Fibroblast of skin of left biceps (primary cell): ENCODE measurements at places on chromosomes 2 and 18.

- no peak for DNase-seq
Observed at GRCh38 chr18:433298-433697, 67.2 kb downstream of the COLEC12 start.

DNA sequence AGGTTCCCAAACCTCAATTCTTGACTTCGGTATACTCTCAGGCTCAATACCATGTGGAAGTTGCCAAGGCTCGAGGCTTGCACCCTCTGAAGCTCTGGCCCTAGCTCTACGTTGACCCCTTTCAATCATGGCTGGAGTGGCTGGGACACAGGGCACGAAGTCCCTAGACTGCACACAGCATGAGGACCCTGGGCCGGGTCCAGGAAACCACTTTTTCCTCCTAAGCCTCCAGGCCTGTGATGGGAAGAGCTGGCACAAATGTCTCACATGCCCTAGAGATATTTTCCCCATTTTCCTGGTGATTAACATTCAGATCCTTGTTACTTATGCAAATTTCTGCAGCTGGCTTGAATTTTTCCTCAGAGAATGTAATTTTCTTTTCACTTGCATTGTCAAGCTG is 45.1 kb upstream of the CALCRL start:
- no peak for DNase-seq

- no peak for DNase-seq
Observed at GRCh38 chr2:96874198-96874831, 4.4 kb upstream of the SEMA4C start.

GRCh38 chr2:16630463-16630862 is 35.2 kb downstream of the CYRIA start:
- no peak for DNase-seq

- no peak for DNase-seq
Observed at GRCh38 chr2:57696016-57696415, 350.6 kb upstream of the VRK2 start.

DNA sequence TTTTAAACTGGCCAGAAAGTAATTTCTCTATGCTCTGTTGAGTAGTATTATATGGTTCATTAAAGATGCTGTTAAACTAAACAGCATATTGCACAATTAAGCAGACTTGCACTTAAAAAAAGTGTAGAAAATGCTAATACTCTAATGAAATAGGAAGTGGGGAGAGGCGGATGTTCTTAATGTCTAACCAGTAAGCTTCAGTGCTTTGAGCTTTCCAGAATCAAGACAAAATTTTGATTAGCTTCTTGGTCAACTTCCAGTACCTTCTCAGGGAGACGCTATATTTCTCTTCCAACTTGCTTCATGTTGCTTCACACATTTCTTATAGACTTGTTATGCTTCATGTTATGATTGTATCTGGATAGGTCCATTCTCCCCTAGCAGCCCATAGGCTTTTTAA is 89.1 kb downstream of the MAP2 start:
- DNase-seq: no peak

DNA sequence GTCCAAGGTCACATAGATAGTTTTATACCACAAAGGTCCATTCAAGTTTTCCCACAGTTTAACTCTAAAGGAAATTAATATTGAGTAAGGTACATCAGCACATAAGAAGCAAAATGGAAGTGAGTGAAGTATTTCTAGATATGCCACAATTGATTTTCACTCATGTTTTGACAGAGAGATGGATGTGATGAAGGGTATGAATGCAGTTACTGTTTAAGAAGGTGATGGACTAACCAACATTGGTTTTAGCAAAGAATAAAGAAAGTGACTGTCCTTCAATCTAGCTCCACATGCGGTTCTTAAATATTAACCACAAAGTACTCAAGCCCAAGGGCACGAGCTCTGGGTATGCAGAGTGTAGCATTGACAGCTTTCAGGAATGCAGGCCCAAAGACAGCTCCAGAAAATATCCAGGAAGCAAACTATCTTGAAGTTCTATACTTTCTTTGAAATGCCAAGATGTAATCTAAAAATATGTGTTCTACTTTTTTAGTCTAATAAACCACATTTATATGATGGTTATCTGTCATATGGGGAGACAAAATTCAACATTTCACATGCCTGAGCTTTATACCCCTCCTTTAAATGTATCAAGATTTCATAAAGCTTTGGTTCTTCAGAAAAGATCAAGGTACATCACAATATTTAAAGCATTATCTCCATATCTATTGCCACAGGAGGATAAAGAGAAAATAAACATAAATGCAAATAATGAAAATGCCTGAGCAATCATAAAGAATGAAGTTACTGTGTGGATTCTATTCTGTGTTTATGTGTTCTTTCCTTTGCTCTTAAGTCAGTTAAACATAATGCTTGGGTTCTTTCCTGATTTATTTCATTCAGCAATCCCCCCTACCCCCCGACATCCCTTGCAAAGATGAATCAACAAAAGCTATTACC is 6.7 kb upstream of the SCN1A start:
- DNase-seq: no peak

DNA sequence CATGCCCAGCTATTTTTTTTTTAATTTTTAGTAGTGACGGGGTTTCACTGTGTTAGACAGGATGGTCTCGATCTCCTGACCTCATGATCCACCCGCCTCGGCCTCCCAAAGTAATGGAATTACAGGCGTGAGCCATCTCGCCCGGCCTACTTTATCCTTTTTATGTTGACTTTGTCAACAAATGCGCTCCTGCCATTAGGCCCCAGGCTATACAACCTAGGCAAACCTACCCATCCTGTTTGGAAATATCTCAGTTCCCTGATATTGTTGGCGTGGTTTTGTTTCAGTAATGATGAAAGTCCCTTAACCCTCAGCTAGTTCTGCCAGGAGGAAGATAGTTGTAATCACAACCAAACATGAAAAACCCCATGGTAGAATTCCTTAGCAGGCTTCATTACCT is 249.4 kb upstream of the SOX11 start:
- DNase-seq: no peak

- no peak for DNase-seq
Observed at GRCh38 chr2:129902731-129903585, 76.5 kb upstream of the RAB6C start.

DNA sequence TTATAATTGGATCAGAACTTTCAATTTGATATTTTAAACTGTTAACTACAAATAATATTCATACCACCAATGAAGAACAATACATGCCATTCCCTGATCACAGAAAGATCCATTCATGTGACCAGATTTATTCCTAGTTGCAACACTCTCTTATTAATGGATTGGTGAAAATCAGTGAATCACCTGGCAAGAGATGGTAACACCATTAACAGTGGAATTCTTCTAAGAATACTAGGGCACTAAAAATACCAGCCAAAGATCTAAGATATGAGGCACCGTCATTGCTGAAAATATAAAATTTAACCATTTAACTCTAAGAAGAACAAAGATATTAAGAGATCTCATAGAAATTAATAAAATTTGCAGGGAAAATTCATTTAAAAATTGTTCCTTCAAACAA is 58.1 kb downstream of the MAP4K3 start:
- no peak for DNase-seq

DNA sequence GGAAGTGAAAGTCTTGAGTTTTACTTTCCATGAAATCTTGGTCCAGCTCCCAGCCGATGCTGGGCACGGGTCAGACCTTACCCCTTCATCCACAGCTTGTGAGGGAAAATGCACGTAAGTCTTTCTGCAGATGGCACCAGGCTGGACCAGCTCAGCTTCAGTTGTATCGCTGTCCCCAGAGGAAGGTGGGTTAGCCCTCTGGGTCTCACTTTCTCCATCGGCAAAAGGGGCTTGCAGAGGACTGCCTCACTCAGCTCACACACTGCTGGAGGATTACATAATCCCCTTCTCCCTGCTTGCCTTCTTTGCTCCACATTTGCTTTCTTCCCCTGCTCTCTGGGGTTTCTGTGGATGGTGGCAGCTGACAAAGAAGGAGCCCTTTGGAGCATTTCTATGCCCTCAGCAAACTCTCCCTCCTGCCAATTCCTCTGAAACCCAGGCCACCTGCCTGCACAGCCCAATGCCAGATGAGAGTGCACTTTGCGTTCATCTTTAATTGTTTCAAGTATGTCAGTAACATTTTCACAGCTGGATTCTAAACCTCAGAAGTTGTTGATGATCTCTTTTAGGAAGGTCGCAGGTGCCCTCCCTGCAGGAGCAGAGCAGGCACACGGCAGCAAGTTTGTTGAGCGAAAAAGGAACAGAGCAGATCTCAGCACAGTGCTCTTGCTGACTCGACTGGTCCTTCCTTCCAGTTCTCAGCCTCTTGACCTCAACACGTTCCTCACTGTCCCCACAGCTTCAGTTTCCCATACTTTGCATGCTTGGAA is 155.6 kb upstream of the GLI2 start:
- no peak for DNase-seq
